ENCODE measurements at places on chromosomes 2 and 18.

DNA sequence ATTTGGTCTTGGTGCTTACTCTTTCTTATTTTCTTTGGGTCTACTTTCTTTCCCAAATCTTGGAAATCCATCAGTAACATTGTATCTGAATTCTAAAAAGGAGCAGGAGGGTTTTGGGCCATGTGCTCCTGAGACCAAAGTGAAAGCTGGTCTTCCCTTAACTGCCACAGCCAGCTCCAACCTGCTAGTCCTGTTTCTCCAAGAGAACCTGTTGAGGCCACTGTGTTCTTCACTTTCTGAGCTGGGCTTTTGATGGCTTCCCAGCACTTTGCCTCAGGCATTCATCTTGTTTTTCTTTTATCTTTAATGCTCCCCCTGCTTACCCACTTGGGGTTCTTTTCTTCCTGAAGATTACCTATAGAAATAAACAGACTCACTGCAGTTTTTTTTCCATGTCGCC is 53.3 kb downstream of the ARHGAP28 start:
- DNase-seq = no peak

DNA sequence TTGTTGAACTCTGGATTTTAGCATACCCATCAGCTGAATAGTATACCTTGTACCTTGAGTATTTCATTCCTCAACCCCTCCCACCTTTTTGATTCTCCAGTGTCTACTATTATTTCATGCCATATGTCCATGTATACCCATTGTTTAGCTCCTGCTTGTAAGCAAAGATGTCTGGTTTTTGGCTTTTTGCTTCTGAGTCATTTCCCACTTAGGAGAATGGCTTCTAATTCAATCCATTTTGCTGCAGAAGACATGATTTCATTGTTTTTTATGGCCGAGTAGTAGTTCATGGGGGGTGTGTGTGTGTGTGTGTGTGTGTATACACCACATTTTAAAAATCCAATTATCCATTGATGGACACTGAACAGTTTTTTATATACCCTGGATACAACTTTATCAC is 24.3 kb upstream of the MOCOS start:
- no peak for DNase-seq

- DNase-seq = no peak
Measured at GRCh38 chr2:47658646-47659320, 124.2 kb upstream of the MSH6 start.

DNA sequence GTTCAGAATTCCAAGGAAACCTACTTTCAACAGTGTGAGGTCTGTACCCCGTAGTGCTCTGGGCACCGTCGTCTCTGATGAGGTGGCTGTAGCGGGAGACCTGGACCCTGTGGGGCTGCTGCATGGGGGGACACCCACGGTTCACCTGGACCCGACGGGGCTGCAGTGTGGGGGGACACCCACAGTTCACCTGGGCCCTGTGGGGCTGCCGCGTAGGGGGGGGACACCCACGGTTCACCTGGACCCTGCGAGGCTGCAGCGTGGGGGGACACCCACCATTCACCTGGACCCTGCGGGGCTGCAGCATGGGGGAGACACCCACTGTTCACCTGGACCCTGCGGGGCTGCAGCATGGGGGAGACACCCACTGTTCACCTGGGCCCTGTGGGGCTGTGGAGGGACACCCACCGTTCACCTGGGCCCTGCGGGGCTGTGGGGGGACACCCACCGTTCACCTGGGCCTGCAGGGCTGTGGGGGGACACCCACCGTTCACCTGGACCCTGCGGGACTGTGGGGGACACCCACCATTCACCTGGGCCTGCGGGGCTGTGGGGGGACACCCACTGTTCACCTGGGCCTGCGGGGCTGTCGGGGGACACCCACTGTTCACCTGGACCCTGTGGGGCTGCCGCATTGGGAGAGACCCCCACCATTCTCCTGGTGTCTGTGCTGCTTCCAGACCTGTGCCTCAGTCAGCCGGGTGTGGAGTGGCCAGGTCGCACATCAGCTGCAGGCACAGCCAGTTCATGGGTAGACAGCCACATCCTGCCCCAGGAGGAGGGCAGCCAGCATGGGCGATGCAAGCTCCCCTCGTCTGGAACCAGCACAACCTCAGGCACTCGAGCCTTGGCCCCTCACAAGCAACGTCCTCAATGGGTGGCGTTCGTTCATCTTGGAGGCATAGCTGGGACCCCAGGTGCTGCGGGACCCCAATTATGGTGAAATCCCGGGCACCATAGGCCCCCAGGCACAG is 114.5 kb downstream of the TMEM18 start:
- no peak for DNase-seq

DNA sequence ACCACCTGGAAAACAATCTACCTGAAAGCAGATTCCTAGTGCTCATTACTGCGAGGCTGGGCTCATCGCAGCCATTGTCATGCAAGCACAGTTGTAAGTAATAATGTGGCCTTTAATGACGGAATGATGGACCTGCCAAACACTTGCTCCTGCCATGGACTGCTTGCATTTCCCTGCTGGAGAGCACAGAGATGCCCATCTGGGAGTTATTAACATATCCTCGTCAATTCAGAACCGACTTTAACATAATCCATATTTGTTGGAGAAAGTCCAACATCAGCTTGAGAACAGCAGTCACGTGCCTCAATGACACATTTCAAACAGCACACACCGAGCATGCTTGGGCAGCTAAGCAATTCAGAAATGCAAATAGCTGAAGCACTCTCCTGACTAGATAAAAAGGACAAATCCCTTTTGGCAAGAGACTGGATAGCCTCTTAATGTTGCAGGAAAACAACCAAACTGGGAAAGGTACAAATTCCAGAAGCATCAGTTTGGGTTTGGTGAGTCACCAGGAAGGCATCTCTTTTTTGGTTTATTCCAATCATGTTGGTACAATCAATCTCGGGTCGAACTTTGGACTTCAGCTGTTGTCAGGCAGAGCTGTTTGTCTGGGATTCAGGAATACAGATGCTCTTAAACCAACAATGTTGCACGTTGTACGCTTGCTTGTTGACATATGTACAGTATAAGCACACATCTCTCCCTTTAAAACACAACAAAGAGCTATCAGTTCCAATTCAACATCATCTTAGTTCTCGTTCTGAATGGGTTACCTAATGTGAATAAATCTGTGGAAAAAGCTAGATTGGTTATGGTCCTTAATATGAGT is 395.8 kb downstream of the LNPK start:
- no peak for DNase-seq

GRCh38 chr2:134463699-134464022 is 209.8 kb downstream of the MGAT5 start:
- DNase-seq = no peak
